Motor neuron (in vitro differentiated cells): ENCODE measurements at places on chromosomes 11 and 22.

DNA sequence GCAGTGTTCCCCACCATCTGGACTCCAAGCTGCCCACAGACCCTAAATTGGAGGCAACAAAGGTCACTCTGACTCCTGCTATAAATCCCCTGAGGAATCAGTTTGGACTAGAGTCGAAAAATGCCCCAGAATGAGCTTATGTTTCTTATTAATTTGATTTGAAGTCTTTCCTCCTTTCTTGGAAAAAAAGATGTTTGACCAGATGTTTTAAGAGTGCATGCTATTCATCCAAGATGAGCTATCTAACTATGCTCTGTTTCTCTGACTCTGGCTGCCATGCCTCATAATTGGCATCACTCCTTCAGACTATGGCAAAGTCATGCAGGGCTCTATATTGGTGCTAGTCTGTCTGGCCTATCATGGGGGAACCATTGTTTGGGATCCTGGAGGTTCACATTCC lies 174.0 kb downstream of the SPON1 start:
- no peak for ATAC-seq

DNA sequence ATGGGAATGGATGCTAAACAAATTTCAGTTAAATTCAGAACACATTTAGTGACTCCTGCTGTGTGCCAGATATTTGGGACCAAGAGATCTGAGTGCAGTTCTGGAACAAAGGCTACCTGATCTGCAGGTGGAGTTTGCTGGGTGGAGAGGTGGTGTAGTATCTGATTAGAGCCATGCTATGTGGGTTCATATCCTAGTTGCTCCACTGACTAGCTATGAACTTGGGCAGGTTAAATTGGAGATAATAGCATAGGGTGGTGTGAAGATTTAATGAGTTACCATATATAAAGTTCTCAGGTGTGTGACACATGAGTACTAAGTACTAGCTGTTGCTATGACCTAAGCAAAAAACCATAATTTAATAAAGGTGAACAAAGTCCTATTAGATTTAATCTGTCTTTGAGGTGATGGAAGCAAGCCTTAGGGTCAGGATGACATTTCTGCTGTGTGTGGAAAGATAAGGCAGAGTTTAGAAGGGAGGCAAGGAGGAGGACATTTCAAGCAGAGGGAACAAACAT lies 2.1 kb downstream of the ENDOD1 start:
- ATAC-seq: no peak

DNA sequence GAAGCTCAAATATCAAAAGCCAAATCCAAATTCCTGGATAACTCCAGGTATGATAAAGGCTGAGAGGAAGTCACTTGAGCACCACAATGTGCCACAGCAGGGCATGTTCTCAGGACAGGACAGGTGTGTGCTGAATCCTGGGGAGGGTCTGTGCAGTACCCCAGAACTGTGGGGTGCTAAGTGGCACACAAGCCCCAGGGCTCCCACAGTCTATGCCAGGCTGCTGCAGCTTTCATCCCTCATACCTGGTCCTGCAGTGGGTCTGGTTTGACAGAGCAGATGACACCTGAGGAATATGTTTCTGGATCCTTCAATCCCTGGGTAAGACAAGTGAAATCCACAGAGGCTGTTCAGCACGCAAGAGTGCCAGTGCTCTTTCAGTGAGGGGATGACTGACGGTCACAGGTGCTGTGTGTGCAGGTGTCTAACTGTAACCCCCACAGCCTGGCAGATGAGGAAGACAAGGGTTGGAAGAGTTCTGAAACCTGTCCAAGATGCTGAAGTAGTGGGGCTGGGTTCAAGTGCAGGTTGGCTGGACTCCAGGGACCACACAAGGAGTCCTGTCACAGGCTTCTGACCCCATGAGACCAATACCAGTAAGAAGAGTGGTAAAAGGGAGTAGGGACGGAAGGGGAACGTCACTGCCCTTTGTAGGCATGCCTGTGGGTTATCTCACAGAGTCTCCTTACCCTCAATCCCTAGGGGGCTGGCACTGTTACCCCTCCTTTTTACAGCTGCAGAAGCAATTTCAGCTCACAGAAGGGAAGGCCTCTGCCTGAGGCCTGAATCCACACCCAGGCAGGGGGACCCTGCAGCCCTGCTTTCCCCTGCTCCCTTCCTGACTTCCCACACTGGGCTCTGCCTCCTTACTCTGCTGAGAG lies 14.1 kb downstream of the SERPIND1 start:
- no peak for ATAC-seq

DNA sequence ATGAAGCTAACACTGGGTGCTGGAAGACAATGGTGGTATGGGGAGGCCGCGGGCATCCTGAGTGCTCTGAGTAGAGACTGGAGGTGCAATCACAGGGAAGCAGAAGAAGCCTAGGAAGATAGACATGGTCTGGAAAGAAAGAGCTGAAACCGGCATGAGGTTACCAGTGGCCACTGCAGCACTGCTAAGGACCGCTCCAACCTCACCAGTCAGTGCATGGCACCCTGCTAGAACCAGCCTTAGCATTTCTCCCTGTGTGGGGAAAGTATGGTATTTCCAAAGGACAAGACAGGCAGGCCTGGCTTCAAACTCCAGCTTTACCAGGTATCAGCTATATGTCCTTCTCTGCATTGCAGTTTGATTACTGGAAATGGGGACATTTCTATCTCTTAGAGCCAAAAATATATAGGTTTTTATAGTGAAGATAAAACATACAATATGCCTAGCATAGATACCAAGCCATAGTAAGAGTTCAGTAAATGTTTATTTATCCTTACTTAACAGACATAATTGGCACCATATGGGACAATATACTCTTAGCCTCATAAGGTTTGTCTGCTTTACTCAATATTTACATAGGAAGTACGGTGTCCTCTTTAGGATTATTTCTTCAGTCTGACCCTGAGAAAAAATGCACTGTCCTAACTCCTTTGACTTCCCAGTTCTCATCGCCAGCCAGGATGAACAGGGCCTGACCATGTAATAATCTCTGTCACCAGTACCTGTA lies 231.1 kb downstream of the TENM4 start:
- ATAC-seq: no peak

DNA sequence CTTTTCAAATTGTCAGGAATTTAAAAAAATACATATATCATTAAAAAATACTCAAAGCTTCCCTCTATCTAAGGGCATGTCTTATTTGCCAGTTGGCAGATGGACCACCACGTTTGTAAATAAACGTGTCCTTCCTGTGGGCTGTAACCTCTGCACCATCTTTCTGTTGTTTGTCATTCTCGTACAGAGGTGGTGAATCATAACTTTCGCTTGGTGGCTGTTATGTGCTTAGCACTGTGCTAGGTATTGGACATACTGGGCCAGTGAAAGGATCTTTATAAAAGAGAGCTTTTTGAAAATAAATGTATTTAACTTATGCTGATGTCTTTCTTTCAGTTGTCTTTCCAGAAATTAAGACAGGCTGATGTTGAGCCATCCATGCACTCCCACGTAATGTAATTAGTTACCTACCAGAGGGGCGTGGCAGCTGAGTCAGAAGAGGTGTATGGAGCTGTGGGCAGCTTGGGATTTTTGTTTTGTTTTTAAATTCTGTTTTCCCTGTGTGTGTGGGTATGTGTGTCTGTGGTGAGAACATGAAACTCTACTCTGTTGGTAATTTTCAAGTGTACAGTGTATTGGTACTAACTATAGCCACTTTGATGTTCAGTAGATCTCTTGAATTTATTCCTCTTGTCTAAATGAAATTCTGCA lies 62.7 kb downstream of the TECTA start:
- ATAC-seq: no peak

GRCh38 chr11:9697766-9698165 lies 33.9 kb downstream of the SWAP70 start:
- no peak for ATAC-seq

GRCh38 chr22:30968015-30968923 lies at the start of gene MORC2:
TSS of gene MORC2 (minus strand) at chr22:30968774. CDS start at chr22:30967889, 885 bp downstream.
- peak; percentile 57 for ATAC-seq

DNA sequence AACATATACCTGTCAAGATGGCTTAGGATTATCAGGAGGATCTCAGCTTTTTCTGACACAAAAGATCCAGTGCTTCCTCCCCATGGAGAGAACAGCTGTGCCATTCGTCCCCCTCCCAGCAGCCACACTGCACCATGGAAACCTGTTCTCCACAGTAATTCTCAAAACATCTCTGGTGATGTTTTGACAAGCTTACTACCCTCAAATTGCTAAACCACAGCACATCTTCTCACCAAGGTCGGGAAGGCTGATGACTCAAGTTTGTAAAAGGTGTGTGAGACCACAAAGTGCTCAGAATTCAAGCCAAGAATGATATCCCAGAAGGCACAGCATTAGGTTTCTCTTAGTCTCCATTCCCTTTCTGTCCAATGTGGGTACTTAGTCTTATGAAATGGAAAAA lies 3.9 kb upstream of the RAB38 start:
- ATAC-seq: no peak

- no peak for ATAC-seq
Observed at GRCh38 chr11:12220305-12220704, 109.9 kb downstream of the MICAL2 start.

DNA sequence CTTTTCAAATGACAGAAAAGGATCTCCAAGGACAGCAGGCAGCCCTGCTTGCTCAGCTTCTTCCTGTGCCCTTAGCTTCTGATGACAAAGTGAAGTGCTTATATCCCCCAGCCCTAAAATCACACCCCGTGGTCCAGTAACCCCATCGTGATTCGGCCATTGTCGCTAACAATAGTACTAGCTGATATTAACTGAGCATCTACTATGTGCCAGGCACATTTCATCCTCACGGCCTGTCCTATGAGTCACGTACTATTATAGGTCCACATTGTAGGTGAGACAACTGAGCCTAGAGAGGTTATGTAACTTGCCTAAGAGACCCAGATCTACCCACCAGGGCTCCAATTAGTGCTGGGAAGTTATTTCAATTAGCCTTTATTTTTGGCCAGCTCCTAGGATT lies 6.1 kb downstream of the SCN4B start:
- no peak for ATAC-seq

- ATAC-seq: no peak
Observed at GRCh38 chr11:66194391-66194790, 74.0 kb upstream of the RAB1B start.

DNA sequence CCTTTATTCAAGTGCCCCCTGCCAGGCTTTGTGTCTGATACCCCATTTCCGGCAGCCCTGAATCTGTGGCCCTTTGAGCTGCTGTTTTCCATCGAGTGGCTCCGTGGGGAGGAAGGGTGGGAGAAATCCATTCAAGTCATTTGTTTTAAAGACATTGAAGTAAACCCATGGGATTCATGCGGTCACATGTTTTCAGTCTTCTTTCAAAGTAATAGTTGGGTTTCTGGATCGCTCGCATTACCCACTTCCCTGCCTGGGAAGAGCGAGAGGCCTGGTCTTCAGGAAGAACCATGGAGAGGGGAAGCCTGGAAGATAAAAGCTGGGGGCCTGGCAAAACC lies 14.4 kb downstream of the DAGLA start:
- no peak for ATAC-seq

GRCh38 chr22:39205344-39206021 lies 39.3 kb downstream of the PDGFB start:
- peak; percentile 95 for ATAC-seq

DNA sequence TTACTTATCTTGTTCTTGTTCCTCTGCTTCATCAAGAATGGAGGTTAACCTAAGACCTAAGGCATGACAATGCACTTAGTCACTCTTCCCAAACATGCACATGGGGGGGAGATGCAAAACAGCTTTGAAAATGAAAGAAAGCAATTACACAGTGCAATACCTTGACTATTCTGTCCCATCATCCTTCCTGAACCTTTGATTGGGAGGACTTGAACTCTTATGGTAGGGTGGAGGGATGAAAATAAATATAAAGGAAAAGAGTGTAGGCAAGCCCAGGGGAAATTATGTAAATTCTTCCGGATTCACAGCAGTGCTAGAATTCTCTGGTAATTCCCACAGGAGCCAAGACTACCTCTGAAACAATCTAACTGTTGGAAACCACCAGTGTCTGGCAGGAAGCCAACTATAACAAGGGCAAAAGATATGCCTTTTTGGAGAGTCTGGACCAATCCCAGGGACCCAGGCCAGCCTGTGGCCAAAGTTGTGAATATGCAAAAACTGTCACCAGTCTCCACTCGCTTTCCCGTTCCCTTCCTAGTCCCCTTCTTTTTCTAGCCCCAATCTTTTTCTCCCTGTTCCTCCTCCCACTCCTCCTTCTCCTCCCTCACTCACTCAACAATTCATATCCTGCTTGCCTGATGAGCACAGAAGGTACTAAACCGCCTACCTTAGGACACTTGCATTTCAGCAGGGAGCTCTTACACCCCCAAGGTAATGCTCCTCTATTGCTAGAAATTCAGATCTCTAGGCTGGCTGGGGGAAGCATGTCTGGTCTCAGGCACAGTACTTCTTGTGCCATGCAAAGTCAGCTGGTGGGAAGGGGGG lies 2.5 kb upstream of the RCN1 start:
- ATAC-seq: no peak

- ATAC-seq: peak; percentile 2
Observed at GRCh38 chr11:95788921-95789505, 569 bp downstream of the FAM76B start.

DNA sequence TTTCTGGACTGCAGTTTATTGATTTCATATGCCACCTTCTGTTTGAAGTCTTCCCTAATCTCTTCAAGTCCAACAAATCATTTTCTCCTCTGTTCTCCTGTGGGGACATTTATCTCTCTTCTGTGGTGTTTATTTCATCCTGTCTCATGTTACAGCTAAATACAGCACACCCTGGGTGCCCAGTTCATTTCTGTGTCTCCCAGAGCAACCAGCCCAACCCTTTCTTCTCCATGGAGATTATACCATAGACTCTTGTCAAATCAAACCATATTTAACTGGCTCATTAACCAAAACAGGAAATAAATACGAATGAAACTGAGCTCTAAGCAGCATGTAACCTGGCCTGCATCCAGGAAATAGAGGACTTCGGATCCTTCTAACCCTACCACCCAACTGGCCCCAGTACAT lies at the start of gene MS4A8:
TSS of gene MS4A8 (plus strand) at position 329 of the 408 bp plus-strand sequence. CDS start 1,249 bp downstream, outside the sequence.
- no peak for ATAC-seq

GRCh38 chr11:134468796-134469195 lies 56.8 kb upstream of the B3GAT1 start:
- no peak for ATAC-seq

GRCh38 chr11:45102361-45102809 lies 44.1 kb upstream of the PRDM11 start:
- ATAC-seq: no peak

- ATAC-seq: no peak
Observed at GRCh38 chr22:46746192-46746591, 8.1 kb upstream of the CERK start.

GRCh38 chr11:69309631-69310280 lies 15.8 kb downstream of the MYEOV start:
- no peak for ATAC-seq

GRCh38 chr11:113249491-113249763 lies 65.0 kb upstream of the TTC12 start:
- no peak for ATAC-seq

- ATAC-seq: peak; percentile 50
Observed at GRCh38 chr11:113859665-113860064, 15.7 kb downstream of the USP28 start.

GRCh38 chr22:34812631-34813030 lies 253.3 kb upstream of the ISX start:
- ATAC-seq: no peak

- no peak for ATAC-seq
Observed at GRCh38 chr11:782264-783174, 5.2 kb upstream of the GATD1 start.

GRCh38 chr22:42785706-42786499 lies 65.2 kb upstream of the A4GALT start:
- ATAC-seq: no peak
